Activated naive CD4-positive, alpha-beta T cell treated with Interleukin-2 at 50 U/mL for 16 hours (primary cell): ENCODE measurements at places on chromosomes 11 and 22.

GRCh38 chr11:29326757-29327156 is 690.1 kb downstream of the KCNA4 start:
- DNase-seq: no peak

GRCh38 chr11:43681401-43681942 is 934 bp downstream of the HSD17B12 start:
- no peak for DNase-seq

- DNase-seq: no peak
Observed at GRCh38 chr11:2581151-2581930, 118.5 kb downstream of the KCNQ1OT1 start.

- DNase-seq: no peak
Observed at GRCh38 chr22:42317691-42318547, 47.5 kb upstream of the TCF20 start.

GRCh38 chr22:25453557-25453956 is 110.9 kb upstream of the GRK3 start:
- peak; percentile 8 for DNase-seq

DNA sequence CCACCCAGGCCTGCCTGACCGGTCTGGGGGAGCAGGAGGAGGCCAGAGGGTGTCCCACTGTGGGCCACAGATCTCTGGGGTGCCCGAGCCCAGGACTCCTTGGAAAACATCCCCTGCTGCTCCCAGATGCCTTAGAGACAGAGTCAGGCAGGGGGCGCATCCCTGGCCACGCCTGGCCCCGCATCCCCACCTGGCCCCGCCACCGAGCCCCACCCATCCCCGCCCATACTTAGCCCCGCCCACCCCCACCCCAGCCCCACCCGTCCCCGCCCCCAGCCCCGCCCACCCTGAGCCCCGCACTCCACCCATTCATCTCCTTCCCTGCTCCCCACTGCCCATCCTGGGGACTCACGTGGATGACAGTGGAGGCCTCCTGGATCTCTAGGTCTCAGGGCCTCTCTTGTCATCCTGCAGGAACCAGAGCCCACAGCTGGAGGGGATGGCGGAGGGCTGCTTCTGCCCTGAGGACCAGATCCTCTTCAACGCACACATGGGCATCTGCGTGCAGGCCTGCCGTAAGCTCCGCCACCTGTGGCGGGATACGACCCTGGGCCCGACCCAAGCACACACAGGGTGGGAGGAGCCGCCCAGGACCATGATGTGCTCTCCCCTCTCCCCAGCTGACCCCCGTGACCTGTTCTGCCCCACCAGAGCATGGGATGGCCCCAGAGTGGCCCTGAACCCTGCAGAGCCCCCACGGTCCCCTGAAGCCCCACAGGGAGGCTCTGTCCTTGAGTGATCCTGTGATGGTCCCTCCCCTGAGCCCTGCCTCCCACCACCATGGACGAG is 33.6 kb downstream of the MUC5B start:
- DNase-seq: no peak

DNA sequence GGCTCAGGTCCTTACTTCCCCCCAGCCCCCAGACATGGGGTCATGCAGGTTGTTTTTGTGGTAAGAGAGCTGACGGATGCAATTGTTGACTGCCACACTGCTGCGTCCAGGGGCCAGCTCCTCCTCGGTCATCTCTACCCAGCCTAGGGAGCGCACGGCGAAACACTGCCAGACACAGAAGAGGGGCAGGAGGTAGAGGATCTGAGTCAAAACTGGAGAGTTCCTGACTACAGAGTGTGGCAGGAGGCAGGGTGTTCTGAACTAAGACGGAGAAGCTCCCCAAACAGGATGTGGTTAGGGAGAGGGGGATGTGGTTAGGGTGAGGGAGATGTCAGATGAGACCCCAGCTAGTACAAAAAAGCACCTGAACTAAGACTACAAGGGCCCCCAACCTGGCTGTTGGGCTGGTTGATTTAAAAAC is 12.3 kb downstream of the SMPD1 start:
- DNase-seq: peak; percentile 53

DNA sequence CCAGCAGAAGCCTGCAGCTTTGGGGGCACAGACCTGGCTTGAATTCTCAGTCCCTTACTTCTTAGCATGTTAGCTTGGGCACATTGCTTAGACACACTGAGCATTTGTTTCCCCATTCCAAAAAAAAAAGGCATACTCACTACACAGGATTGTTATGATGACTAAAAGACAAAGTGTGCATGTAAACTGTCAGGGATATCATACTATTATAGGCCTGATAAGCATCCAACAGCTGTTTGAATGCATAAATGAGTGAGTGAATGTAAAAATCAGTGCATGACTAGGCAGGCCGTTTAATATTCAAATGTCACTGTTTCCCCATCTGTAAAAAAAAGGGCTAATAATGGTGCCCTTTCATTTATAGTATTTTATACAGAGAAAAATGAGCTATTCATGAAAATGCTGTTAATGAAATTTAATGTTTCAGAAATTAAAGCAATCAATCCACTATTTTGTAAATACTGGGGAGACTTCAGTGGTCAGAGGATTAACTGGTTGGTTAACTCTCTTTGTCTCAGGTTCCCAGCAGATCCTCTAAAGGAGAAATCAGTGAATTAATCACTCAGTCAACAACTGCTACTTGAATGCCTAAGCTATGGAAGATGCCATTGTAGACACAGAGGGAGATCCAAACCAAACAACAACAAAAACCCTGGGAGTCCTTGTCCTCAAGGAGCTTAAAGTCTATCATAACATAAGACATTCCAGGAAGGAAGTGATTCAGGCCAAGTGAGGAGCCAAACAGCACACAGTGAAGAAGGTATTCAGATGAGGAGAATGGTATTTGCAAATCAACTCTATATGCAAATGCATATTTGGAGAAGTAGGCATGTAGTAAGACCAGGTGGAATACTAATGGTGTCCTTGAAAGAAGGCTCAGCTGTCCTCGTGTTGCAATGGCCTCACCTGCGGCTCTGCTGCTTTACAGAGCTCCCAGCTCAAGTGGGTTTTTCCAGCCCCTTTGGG is 26.8 kb downstream of the BARX2 start:
- no peak for DNase-seq

DNA sequence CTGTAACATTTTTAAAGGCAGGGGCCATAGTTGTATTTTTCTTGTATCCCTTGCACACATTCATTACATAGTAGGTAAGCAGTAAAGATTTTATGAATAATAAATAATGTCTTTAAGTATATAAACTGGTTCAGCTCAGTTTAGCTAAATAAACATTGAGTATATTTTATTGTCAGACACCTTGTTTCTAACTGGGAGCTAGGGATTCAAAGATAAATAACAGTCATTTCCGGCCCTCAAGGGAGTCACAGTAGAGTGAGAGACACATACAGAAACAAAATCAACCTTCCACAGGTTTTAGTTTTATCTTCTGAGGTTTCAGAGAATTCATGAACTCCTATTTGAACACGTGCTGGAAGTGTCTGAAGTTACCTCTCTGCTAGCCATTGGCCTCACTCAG is 760.2 kb downstream of the DLG2 start:
- DNase-seq: no peak
